ENCODE measurements at places on chromosomes 3 and 15.

- no peak for DNase-seq
Measured at GRCh38 chr3:99503350-99503749, 135.0 kb upstream of the COL8A1 start.

GRCh38 chr3:171328419-171329082 lies 131.7 kb downstream of the TNIK start:
- DNase-seq, result no peak

- DNase-seq, result no peak
Measured at GRCh38 chr15:96849271-96849900, 518.9 kb downstream of the NR2F2 start.

DNA sequence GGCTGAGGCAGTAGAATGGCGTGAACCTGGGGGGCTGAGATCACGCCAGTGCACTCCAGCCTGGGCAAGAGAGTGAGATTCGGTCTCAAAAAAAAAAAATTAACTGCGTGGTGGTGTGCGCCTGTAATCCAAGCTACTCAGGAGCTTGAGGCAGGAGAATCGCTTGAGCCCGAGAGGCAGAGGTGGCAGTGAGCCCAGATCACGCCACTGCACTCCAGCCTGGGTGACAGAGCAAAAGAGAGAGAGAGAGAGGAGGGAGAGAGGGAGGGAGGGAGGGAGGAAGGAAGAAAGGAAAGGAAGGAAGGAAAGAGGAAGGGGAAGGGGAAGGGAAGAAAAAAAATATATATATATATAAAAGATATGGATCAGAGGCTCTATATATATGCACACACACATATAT lies 6.0 kb downstream of the TM4SF19 start:
- no peak for DNase-seq

DNA sequence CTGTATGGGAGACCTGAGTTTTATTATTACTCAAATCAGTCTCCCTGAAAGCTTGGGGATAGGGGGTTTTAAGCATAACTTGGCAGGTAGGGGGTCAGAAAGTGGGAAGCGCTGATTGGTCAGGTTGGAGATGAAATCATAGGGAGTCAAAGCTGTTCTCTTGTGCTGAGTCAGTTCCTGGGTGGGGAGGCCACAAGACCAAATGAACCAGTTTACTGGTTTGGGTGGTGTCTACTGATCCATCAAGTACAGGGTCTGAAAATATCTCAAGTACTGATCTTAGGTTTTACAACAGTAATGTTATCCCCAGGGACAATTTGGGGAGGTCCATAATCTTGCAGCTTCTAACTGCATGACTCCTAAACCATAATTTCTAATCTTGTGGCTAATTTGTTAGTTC lies 17.8 kb upstream of the IQCF6 start:
- no peak for DNase-seq

GRCh38 chr3:72665701-72666446 lies 182.4 kb downstream of the SHQ1 start:
- no peak for DNase-seq

DNA sequence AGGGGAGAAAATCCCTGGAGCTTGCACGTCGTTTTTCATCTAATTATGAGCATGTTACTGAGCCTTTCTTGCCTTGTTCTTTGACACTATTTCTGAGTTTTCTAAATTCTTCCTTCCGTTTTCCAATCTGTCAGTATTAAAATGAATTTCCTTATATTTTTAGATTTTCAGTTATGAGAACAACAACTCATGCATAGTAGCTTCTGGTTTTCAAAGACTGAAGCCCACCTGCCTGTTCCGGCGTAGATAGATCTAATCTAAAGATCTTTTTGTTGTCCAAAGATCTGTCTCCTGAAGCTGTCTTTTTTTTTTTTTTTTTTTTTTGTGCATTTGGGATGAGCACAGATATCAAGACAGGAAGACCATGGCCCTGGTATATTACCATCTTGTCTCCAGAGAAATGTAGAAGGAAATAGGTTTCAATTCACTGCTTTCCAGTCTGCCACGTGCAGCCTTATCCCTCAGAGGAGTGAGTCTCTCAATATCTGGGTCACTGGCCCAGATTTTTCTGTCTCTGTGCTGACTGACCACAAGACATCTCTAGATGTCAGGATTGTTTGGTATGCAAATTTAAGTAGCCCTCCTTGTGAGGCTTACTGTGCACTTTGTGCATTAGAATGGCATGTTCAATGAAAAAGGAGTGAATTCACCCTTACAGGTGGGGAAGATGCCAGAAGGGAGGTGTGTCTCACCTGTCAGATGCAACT lies 222.3 kb upstream of the TMC3 start:
- DNase-seq, result no peak

- no peak for DNase-seq
Measured at GRCh38 chr3:12097971-12098370, 60.7 kb downstream of the TIMP4 start.

GRCh38 chr3:159131376-159131775 lies 329.5 kb downstream of the MFSD1 start:
- no peak for DNase-seq

- no peak for DNase-seq
Measured at GRCh38 chr3:13349823-13350222, 70.3 kb downstream of the NUP210 start.

DNA sequence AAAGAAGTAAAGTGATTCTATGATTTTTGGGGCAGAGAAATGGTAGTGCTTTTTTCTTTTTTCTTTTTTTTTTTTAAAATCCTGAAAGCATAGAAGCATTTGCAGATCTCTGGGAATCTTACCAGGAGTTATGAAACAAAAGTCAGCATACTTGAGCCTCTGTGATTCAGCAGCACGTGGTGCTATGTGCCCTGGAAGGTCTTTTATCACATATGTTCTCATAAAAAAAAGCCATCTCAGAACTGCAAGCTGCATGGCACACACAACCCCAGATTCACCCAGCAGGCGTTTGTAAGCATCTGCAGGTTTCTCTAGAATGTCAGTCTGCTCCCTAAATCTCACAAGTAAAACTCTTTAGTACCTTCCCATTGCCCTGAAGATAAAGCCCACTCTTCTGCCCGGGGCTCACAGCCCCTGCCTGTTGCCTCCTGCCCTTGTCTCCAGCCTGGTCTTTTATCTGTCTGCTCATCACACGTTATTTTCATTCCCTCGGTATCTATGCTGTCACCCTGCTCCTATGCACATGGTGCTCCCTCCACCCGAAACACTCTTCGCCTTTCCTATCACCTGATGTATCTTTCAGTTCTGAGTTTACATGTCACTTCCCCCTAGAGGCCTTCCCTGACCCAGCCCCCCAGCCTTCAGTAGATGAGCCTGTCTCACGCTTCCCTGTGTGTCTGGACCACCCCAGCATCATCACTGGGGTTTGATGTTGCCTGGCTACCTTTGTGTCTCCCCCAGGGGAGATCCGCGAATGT lies 72.4 kb downstream of the CHDH start:
- DNase-seq, result no peak

All from cerebellar nuclear complex (tissue), 1 donor.